Kidney (tissue), 22 donors: ENCODE measurements at places on chromosomes 11 and 22.

DNA sequence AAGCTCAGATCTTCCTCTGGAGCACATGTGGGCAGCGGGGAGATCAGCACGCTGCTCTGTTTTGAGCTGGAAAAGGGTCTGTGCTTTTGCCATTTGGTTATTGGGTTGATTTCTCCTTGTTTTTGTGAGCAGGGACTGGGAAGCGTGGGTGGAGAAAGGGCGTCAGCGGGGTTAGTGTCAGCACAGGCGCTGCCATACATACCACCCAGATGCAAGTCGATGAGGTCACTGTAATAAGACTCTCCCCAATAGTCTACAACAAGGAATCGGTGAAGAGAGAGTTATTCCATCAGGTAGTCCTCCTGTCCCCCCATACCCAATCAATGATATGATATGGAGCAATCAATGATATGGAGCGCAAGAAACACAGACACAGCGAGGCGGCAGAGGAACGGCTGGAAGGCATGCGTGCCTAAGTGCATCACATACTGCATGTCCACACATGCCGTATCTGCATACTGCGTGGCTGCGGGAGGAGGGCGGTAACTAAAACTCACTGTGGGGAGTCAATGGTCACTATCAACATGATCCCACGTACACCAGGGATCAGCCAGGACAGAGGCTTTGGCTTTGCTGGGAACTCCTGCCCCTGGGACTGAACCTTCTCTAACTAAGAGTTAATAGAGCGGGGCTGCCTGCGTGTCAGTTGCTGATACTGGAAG lies 29.5 kb upstream of the BID start:
- DNase-seq: no peak

DNA sequence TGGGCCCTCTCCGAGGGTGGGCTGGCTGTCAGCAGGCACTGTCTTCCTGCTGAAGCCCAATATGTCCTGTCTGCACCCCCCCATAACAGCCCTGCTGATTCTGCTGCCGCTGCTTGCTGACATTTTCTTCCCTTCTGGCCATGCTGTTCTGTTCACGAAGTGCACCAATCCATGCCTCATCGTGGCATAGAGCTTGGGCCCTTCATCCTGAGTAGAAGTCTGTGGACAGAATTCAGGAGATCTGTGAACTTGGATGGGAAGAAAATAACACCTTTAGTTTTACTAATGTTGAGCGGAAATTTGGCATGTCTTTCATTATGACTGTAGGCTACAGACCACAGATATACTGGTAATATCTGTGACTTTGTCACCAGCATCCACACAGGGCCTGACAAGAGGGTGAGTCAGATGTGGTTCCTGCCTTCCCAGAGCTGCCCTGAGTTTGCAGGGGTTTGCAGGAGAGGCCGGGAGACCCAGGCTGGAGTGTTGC lies 14.1 kb upstream of the KIAA0930 start:
- DNase-seq: no peak

GRCh38 chr11:34226210-34226609 lies 120.8 kb downstream of the NAT10 start:
- no peak for DNase-seq

GRCh38 chr22:42910221-42910942 lies 53.3 kb upstream of the ARFGAP3 start:
- DNase-seq: peak; percentile 54

DNA sequence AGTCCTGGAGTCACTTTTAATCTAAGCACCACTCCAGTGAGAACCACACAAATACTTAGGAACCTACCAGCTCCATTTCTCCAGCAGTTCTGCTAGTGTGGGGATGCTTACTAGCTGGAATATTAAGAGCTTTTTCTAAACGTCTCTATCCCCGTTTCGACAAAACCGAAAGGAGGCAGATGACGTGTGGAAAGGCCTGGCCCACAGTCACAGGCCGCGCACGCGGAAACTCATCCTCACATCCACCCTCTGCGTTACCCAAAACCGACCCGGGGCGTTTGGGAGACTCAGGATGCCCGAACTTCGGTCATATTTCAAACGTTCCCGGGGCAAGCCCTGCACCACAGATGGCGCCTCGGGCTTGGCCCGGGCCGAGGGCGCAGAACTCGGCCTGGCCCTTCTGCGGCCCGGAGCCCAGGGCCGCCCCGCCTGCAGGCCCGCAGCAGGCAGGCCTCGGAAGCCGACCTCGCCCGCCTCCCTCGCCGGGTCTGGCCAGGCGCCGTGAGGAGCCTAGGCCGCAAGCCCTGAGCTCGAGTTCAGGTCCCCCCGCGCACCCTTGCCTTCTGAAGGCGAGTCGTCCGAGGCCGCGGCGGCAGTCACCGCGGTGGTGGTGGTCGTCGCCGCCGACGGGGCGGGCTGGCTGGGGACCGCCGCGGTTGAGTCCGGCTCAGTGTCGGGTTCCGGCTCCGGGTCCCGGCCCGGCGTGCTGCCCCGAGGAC lies 473 bp downstream of the FNBP4 start:
- peak; percentile 72 for DNase-seq

- DNase-seq: peak; percentile 66
Measured at GRCh38 chr11:33735271-33736147, 714 bp downstream of the CD59 start.

GRCh38 chr11:72702096-72702495 lies 27.9 kb upstream of the PDE2A start:
- DNase-seq: peak; percentile 51

DNA sequence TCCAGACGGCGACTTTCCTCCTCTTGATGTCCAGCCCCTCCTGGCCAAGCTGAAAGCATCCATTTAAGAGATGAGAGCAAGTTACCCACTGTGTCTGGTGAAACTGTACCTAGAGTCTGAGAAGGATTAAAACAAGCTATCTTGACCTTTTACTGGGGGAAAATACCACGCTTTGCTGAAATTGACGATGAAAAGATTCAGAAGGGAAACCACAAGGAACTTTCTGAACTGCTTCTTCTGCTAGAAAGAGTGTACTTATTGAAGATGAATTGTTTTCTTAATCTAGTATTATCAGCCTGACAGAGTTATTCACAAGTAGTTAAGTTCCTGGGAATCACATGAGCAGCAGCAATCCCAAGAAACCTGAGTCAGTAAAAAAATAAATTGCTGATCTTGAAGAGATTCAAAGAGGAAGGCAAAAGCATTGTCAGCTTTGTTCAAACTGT lies 13.1 kb upstream of the MS4A6A start:
- no peak for DNase-seq

DNA sequence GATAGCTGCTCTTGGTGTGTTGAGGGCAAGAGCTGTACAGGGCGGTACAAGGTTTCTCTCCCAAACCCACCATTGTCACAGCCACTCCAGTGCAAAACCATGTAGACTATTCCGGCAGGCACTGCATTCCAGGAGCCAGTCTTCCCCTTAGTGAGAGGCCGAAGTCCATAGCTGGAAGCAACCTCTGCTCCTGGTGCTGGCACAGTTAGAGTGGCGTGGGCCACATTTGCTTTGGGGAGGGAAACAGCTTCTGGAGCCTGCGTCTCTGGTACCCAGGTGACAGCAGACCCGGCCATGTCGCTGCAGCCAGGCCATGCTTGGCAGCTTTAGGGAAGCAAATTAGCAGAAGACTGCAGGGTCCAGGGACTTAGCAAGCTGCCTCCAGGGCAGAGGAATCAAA lies 788.0 kb downstream of the BRD1 start:
- no peak for DNase-seq

GRCh38 chr22:34834059-34834458 lies 231.9 kb upstream of the ISX start:
- DNase-seq: no peak
